ENCODE measurements at places on chromosomes 5 and 9. TPM values are rescaled to one million over a fixed set of nuclear protein-coding genes. Genes with fewer than 3 reads are reported as not detected.

GRCh38 chr9:87910821-87911220 lies 6.9 kb upstream of the SPATA31C1 start:
- no peak overlapping the region for H3K4me3 ChIP-seq
- H3K36me3 ChIP-seq: no peaks in the 10 kb centered on the region
- H3K4me1 ChIP-seq: no peaks in the 10 kb centered on the region
- no peak for DNase-seq
- H3K27me3 ChIP-seq: no peaks in the 10 kb centered on the region

DNA sequence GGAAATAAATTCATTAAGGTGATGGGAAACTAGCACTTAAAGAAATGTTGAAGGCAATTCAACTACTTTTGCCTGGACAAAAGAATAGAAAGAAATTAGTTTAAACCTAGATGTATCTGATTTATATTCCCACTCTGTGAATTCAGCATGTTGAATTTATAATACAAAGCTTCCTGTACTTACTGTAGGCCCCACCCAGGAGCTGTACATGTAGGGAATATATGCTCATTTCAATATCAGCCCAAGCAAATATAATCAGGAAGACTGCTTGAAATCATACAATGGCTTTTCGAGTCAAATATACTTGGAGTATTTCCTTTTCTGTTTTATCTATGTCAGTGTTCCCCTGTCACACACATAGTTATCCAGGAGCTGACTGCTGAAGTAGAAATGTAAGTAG lies 102.1 kb downstream of the OTULIN start:
- no peaks in the 10 kb centered on the region for H3K4me1 ChIP-seq
- no peak overlapping the region for H3K27ac ChIP-seq
- no peaks in the 10 kb centered on the region for H3K27me3 ChIP-seq

GRCh38 chr9:107942291-107942690 lies 452.7 kb upstream of the KLF4 start:
- H3K27ac ChIP-seq: no peak overlapping the region
- no peaks in the 10 kb centered on the region for H3K36me3 ChIP-seq
- H3K4me3 ChIP-seq: no peak overlapping the region
- no peaks in the 10 kb centered on the region for H3K27me3 ChIP-seq

The DDX46 gene
- 27.7 TPM for total RNA-seq

- H3K27ac ChIP-seq: peak within 1 kb of the TSS; percentile 77
- H3K4me3 ChIP-seq: peak within 1 kb of the TSS; percentile 52
Observed at GRCh38 chr5:149581192-149581861, at the start of gene ARHGEF37. ARHGEF37 (plus strand) TSS chr5:149581498; CDS start chr5:149597770, 16,272 bp downstream.

DNA sequence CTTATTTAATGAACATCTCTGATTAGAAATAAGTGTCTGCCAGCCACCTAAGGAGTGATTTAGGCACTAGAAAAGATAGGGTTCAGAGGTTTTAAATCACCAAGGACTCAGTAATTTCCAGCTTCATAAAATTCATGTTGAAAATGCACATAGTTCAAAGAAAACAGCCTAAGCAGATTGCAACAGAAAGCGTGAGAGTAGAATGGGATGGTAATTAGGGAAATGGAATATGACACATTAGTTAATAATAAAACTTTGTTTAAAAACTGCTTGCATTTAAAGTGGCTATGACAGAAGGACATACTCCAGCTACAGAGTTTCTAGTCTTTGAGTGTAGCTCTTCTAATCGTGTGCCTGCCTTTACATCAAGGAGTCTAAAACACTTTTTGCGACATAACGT lies 490.8 kb downstream of the TLE4 start:
- no peaks in the 10 kb centered on the region for H3K27me3 ChIP-seq
- H3K36me3 ChIP-seq: no peaks in the 10 kb centered on the region
- H3K4me1 ChIP-seq: no peaks in the 10 kb centered on the region
- H3K4me3 ChIP-seq: no peak overlapping the region

GRCh38 chr5:75668977-75669689 lies 48.1 kb downstream of the POC5 start:
- no peaks in the 10 kb centered on the region for H3K4me1 ChIP-seq
- H3K36me3 ChIP-seq: no peaks in the 10 kb centered on the region
- H3K27ac ChIP-seq: peak overlapping the region; percentile 54
- H3K4me3 ChIP-seq: no peak overlapping the region

GRCh38 chr9:29981013-29981412 lies 2403.4 kb upstream of the ACO1 start:
- H3K36me3 ChIP-seq: no peaks in the 10 kb centered on the region
- no peaks in the 10 kb centered on the region for H3K4me1 ChIP-seq
- DNase-seq: no peak
- H3K27me3 ChIP-seq: no peaks in the 10 kb centered on the region

The IFNA21 gene
- total RNA-seq: not detected

DNA sequence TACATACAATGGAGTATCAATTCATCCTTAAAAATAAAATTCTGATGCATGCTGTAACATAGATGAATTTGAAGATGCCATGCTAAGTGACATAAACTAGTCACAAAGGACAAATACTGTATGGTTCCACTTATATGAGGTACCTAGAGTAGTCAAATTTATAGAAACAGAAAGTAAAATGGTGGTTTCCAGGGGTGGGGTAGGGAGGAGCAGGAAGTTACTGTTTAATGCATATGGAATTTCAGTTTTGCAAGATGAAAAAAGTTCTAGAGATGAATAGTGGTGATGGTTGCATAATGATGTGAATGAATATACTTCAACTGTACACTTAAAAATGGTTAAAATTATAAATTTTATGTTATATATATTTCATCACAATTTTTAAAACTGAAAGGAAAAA lies 57.3 kb upstream of the FNIP1 start:
- no peaks in the 10 kb centered on the region for H3K4me1 ChIP-seq
- no peak for DNase-seq
- H3K36me3 ChIP-seq: no peaks in the 10 kb centered on the region
- H3K4me3 ChIP-seq: no peak overlapping the region

The ENTREP1 gene
- 4.2 TPM for total RNA-seq

The IFNA2 gene
- total RNA-seq: not detected

DNA sequence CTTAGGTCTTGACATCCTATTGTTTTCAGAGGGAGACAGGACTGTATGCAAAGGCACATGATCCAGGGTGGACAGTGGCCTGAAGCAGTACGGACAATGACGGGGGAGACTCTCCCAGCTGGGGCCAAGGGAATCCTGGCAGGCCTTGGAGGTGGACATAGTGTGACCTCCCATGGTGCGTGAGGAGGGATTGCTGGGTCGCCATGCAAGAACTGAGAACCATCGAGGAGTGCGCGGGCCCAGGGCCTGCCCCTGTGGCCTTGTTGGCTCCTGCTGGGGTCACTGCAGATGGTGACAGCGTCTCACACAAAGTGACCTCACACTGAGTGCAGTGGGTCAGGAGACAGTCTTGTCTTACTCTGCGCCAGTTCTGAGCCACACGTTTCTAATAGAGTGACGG lies 192.4 kb downstream of the GADD45G start:
- DNase-seq: no peak
- H3K36me3 ChIP-seq: no peaks in the 10 kb centered on the region
- H3K27ac ChIP-seq: no peak overlapping the region
- H3K27me3 ChIP-seq: no peaks in the 10 kb centered on the region
- H3K4me1 ChIP-seq: no peaks in the 10 kb centered on the region
- no peak overlapping the region for H3K4me3 ChIP-seq

GRCh38 chr5:155047818-155048217 lies 34.3 kb downstream of the KIF4B start:
- no peaks in the 10 kb centered on the region for H3K4me1 ChIP-seq
- no peak overlapping the region for H3K4me3 ChIP-seq
- no peak for DNase-seq
- no peaks in the 10 kb centered on the region for H3K27me3 ChIP-seq
- no peaks in the 10 kb centered on the region for H3K36me3 ChIP-seq

DNA sequence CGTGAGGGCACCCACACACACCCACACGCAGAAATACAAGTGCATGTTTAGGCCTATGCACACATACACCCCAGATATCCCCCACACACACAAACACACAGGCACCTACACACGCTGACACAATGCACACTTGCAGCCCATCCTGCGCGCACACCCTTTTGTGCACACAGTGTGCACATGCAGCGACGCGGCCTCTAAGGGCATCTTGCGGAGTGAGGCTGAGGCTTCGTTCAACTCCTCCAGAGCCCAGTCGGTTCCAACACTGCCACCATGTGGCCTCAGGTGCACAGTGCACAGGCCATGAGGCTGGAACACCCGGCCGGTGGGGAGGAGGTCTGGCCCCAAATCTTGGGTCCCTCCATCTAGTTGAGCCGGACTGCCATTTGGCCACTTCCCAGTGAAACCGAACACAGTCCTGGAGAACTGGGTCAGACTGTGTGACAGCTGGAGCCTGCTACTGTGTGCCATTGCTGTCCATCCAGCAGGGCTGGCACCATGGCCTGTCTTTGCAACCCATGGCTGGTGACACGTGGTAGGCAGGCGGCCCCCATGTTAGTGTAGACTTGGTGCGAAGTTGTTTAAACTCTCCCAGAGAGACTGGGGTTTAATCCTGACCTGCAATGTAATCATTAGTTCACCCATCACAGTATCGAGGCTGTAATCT lies 97.7 kb upstream of the MVB12B start:
- H3K27me3 ChIP-seq: no peaks in the 10 kb centered on the region
- no peak overlapping the region for H3K4me3 ChIP-seq
- H3K4me1 ChIP-seq: peaks cover 6% of the 10 kb centered on the region
- DNase-seq: peak; percentile 74
- no peak overlapping the region for H3K27ac ChIP-seq
- no peaks in the 10 kb centered on the region for H3K36me3 ChIP-seq

GRCh38 chr5:157450024-157450423 lies 10.0 kb upstream of the NIPAL4 start:
- H3K36me3 ChIP-seq: no peaks in the 10 kb centered on the region
- H3K4me1 ChIP-seq: no peaks in the 10 kb centered on the region
- no peak overlapping the region for H3K27ac ChIP-seq
- no peaks in the 10 kb centered on the region for H3K27me3 ChIP-seq

GRCh38 chr5:106392766-106393165 lies 1278.0 kb downstream of the EFNA5 start:
- DNase-seq: no peak
- no peaks in the 10 kb centered on the region for H3K4me1 ChIP-seq

The CDC20B gene
- total RNA-seq: not detected

DNA sequence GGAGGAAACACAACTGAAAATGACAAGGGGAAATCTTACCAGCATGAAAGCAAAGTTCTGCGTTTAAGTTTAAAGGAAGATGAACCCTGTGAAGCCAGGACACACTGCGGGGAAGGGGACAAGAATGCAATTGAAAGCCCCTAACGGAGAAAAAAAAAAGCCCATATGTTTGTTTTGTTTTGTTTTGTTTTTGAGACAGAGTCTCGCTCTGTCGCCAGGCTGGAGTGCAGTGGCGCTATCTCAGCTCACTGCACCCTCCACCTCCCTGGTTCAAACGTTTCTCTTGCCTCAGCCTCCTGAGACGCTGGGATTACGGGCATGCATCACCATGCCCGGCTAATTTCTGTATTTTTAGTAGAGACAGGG lies 2.9 kb downstream of the STK10 start:
- no peaks in the 10 kb centered on the region for H3K27me3 ChIP-seq
- H3K27ac ChIP-seq: peak overlapping the region; percentile 99
- no peaks in the 10 kb centered on the region for H3K36me3 ChIP-seq
- no peak for DNase-seq
- peaks cover 23% of the 10 kb centered on the region for H3K4me1 ChIP-seq

The MAP1B gene
- 587 TPM for total RNA-seq

- H3K4me3 ChIP-seq: no peak overlapping the region
- no peak overlapping the region for H3K27ac ChIP-seq
- no peak for DNase-seq
- H3K36me3 ChIP-seq: no peaks in the 10 kb centered on the region
- peaks cover 8% of the 10 kb centered on the region for H3K4me1 ChIP-seq
- no peaks in the 10 kb centered on the region for H3K27me3 ChIP-seq
Observed at GRCh38 chr9:12771891-12772290, 2.9 kb upstream of the LURAP1L start.

GRCh38 chr9:91164724-91165520 lies 196.8 kb downstream of the AUH start:
- H3K27ac ChIP-seq: peak overlapping the region; percentile 26
- H3K4me1 ChIP-seq: no peaks in the 10 kb centered on the region
- DNase-seq: peak; percentile 14
- no peak overlapping the region for H3K4me3 ChIP-seq
- peaks cover 18% of the 10 kb centered on the region for H3K36me3 ChIP-seq
- no peaks in the 10 kb centered on the region for H3K27me3 ChIP-seq

GRCh38 chr9:120555839-120556238 lies 24.1 kb downstream of the CDK5RAP2 start:
- DNase-seq: no peak
- H3K36me3 ChIP-seq: no peaks in the 10 kb centered on the region
- no peaks in the 10 kb centered on the region for H3K27me3 ChIP-seq

DNA sequence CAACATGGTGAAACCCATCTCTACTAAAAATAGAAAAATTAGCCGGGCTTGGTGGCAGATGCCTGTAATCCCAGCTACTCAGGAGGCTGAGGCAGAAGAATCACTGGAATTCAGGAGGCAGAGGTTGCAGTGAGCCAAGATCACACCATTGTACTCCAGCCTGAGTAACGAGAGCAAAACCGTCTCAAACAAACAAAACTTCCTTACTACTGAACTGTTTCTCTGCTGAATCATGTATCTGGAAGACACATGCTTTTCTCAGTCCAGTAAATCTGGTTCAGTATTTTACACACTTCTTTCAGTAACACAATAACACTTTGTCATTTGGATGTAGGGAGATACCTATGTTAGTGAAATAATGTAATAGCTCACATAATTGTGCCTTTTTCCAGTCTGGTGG lies 7.9 kb downstream of the TRMT10B start:
- H3K4me1 ChIP-seq: no peaks in the 10 kb centered on the region
- H3K4me3 ChIP-seq: no peak overlapping the region
- H3K27me3 ChIP-seq: no peaks in the 10 kb centered on the region
- no peaks in the 10 kb centered on the region for H3K36me3 ChIP-seq
- no peak for DNase-seq

DNA sequence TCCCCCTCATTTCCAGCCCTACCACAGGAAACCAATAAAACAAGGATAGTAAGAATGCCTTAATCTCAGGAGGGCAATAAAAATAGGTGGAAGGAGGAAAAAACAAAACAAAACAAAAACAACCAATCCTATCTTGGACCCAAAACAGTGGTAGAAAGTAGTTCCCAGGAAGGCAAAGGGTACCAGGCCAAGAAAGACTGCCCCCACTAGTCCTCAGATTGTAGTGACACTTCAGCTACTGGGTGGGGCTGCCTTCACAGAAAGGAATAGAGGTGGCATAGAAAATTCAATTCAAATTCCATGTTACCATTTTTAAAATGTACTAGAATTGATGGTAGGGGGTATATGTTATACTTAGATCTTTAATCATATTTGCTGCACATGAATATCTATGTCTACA lies 59.3 kb downstream of the DPYSL3 start:
- H3K27ac ChIP-seq: no peak overlapping the region

DNA sequence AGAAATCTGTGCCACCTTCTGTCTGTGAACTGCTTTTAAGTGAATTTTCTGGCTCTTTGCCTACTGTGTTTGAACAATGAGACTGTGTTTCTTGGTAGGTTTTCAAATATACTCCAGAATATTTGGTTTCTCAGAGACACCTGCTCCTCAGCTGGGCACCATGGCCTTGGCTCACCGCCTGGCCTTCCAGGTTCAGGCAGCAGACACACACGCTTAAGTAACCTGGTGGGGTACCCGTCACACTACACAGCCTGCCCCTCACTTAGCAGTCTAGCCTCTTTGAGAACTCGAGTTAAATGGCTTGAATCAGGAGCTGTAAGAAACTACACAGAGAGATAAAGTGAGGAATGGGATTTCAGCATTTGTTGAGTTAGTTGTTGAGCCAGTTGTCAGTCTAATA lies 530.5 kb downstream of the MTRR start:
- DNase-seq: no peak
- no peak overlapping the region for H3K4me3 ChIP-seq
- no peaks in the 10 kb centered on the region for H3K27me3 ChIP-seq
- no peak overlapping the region for H3K27ac ChIP-seq
- H3K36me3 ChIP-seq: no peaks in the 10 kb centered on the region

All from tibial nerve (tissue), 4 donors.